ENCODE measurements at places on chromosomes 11 and 22.

DNA sequence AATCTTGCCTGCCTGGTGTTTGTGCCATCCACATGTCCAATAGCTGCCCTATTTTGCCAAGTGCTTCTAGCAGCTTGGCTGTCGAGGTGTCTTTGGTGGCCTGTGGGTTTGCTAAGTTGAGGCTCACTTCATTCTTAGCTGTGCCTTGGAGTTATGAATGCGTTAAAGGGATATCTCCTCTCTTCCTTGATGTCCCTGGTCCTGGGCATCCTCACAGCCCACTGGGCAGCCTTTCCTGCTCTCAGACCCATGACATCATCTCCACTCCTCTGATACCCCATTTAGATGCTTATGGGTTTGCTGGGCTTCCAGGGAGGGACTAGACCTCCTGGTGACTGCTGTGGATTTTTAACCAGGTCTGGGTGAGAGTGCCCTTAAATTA, 1.3 kb downstream of the LDLRAD3 start:
- no peak for DNase-seq

- no peak for DNase-seq
Observed at GRCh38 chr22:18965526-18966421, 29.7 kb upstream of the PRODH start.

DNA sequence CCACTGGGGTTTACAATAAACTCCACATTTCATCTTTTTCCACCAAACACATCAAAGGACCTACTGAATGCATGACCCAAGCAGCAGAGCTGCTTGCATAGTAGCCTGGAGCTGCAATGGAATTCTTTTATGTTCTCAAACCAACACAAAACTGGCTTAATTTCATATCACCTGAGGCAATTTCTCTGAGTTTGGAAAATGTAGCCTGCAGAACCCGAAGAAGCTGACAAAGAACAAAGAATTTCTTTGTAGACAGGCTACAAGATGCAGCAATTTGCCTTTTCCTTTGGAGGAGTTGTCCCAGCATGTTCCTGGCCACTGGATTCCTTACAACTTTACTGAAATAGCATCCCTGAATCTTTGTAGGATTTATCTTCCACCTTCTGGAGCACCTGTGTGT, 5.5 kb upstream of the TECTA start:
- DNase-seq: no peak

- DNase-seq: no peak
Observed at GRCh38 chr22:48822278-48823233, 1005.1 kb downstream of the BRD1 start.

DNA sequence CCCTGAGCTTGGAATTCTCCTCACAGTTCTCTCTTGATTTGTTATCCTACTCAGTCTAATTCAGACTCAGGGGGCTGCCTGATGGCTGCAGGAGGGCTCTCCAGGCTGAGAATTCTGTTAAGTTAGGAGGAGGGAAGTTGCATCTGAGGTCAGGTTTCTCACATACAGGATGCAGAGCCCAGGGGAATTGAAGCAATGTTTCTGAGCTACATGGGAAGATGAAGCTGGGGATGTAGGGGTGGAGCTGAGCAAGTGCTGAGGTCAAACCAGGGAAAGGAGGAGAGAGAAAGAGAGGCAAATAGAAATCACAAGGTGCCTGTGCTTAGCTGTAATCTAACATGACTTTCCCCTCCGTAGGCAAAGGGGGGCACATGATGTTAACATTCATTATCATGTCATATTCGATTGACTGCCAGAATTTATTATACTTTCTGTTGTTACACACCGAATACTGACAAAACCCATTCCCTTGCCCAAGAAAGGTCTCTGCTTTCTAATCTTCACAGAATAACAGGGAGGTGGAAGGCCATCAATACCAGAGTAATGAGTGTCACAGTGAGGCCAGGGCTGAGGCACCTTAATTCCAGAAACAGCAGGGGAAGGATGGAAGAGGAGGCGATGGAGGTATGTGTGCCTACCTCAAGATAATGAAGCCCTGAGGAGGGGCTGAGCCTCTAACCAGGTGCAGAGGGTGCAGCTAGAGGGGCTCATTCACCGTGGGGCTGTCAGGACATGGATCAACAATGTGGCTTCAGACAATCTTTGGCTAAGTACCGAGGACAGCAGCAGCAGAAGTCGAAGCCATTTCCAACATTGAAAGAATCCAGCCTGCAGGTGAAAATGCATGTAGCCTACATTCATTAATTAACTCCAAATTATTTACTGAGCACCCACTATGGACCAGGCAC, 205.4 kb upstream of the SNX19 start:
- DNase-seq: no peak

- DNase-seq: no peak
Observed at GRCh38 chr11:120918257-120918656, 105.6 kb upstream of the TBCEL start.

DNA sequence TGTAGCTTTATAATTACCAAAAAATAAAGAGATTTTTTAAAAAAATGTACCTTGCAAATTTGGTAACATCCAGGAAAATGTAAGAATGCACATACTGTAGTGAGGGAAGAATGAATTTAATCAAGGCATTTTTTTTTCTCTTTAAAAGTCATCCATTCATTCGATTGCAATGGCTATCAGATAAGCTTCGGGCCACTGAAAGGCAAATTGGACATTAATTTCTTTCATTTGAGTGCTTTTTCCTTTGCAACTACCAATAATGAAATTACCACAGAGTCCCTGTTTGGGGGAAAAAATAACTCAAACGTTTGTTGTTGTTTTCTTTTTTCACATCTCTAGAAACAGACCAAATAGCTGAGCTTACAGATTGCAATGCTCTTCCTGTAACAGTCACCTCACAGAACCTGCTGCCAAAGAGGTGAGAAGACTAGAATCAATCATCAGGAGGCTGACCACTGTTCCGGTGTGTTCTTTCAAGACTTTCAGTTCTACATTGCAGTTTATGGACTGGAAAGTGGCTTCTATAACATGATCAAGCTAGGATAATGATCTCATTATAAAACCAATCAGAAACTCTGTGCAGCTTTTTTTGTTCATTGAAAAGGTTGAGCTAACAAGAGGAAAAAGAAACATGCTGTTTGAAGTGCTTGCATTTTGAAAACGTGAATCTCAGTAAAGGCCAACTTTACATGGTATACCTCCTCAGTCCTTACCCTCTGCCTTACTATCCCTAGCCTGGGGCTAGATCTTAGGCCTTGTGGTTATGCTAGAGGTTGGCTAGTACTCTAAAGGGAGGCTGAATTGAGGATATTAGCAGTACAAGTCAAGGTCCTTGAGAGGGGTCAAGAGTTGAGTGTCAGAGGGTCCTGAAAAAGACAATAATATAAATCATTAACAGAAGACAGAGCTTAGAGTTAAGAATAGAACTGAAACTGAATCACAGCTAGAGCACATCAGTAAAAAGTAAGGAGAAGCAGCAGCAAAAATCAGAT, 1276.1 kb downstream of the LRRC4C start:
- no peak for DNase-seq

- DNase-seq: no peak
Observed at GRCh38 chr11:20616920-20617319, 17.5 kb downstream of the SLC6A5 start.

GRCh38 chr11:73314117-73314961, 6.3 kb downstream of the ARHGEF17 start:
- DNase-seq: peak; percentile 60

DNA sequence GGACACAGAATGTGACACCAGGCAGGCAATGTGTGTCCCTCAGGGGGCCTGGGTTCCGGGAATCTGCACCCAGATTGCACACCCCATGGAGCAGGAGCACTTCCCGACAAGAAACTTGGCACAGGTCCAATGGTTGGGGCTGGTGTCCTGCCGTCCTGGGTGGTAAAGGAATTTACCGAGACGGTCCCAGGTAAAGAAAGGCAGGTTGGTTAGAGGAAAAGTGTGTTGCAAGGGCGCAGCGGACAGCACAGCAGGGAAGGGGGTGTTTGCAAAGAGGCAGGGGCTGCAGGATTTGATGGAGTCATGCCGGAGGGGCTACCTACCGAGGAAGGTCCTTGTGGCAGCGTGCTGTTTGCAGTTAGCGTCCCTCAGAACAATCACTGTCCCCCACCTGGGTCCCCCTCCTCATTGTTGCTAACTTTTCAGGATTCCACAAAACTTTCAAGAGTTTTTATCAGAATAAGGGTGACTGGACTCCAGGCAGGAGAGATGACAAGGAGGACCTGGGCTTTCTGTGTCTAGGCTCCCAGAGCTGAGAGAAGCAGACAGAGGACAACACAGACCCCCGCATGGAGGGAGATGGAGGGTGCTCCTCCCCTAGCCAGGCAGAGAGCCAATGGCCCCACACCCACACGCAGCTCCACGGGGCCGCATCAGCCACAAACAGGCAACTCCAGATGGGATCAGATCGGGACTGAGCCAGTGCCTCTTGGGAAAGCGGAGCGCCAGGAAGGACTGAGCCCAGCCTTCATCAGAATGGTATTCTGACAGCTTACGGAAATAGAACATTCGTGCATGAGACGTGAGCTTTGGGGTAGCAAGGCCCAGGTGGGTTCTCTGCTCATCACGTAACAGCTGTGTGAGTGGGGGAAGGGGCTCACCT, 1423.9 kb downstream of the BRD1 start:
- DNase-seq: no peak

DNA sequence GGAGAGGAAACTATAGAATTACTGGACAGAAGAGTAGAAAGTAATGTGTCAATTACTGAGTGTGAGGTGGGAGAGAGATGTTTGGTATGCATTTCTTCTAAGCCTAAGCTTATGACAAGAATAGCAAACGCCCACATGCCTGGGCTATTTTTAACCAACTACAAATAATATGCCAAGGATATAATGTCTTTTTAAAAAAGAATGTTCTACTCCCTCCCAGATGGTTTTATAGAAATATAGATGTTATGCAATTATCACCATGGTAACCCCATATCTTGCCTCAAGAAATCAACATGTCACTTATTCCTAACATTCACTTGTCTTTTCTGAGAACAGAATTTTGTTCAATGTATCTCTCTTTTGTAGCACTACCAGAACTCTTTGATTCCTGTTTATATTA, 996.7 kb upstream of the CHORDC1 start:
- no peak for DNase-seq

All from foreskin fibroblast (primary cell).